ENCODE measurements at places on chromosomes 16 and 17.

- no peak for DNase-seq
Observed at GRCh38 chr16:69485361-69485760, 60.9 kb downstream of the CYB5B start.

GRCh38 chr17:5800646-5801045 lies 216.3 kb upstream of the NLRP1 start:
- no peak for DNase-seq

DNA sequence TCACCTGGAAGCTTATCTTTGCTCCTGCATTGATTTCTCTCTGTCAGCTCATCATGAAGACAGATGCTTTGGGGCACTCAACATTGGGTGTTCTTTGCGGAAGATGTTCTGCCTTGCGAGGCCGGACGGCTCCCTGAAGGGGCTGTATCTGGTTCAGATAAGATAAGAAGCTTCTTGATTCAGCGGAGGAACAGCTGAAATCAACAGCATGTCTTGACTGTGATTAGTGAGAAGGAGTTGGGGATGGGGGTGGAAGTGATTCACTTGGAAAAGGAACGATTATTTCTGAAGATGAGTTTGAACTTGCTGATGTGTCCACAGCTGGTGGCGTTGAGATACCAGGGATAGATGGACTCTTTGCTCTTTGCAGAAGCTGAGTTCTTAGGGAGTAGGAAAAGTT lies 126.9 kb upstream of the WSCD1 start:
- DNase-seq = no peak

DNA sequence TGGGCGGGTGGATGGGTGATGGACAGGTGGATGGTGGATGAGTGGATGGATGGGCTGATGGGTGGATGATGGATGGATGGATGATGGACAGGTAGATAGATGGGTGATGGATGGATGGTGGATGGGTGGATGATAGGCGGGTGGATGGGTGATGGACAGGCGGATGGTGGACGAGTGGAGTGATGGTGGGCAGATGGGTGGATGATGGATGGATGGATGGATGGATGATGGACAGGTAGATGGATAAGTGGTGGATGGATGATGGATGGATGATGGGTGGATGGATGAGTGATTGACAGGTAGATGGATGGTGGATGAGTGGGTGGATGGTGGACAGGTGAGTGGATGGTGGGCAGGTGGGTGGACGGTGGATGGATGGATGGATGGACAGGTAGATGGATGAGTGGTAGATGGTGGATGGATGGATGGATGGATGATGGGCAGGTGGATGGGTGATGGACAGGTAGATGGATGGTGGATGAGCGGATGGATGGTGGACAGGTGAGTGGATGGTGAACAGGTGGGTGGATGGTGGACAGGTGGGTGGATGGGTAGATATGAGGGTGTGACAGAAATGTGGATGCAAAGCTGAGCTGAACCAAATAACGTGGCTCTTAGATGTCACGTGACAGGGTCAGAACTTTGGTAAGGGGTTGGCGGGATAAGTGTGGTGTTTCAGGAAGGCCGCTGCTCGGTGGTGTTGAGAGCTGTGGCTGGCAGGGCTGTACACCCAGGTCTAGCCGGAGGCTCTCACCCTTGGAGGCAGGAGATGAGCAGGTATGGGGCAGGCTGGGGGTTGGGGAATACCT lies 234.3 kb upstream of the CIBAR2 start:
- DNase-seq = no peak

DNA sequence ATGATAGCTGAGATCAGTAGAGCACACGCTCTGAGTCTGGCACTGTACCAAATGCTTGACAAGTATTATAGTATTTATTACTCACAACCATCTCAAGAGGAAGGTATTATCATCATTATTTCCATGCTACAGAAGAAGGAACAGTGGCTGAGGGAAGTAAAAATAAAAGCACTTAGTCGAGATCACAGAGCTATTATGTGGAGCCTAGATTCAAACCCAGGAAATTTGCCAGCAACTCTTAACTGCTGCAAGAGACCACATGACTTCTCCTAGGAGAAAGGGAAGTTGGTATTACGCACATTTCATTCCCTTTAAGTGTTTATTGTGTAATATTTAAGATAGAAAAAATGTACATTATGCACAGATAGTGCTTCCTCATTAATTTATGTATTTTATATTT lies 1.0 kb upstream of the RHOT1 start:
- DNase-seq = no peak

GRCh38 chr16:72877374-72878028 lies 170.4 kb downstream of the ZFHX3 start:
- peak; percentile 31 for DNase-seq

DNA sequence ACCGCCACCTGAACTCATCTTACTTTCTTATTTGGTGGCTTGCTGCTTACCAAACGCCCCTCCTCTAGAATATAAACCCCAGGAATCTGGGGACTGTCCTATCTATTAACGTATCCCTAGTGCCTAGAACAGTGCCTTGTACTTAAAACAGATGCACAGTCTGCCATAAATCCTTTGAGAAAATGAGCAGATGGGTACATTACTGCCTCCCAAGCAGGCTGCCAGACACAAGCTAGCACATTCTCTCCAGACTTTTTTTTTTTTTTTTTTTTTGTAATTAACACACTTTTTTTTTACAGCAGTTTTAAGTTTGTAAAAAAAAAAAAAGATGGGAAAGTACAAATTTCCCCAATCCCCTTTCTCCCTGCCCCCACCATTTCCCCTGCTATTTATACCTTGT lies 57.3 kb upstream of the RPL38 start:
- DNase-seq = no peak

GRCh38 chr17:80414803-80415625 lies at the start of gene ENDOV:
Gene ENDOV, plus strand, starts transcription at chr17:80415167. Its CDS starts 28 bp downstream, at chr17:80415195.
- DNase-seq = peak; percentile 59

DNA sequence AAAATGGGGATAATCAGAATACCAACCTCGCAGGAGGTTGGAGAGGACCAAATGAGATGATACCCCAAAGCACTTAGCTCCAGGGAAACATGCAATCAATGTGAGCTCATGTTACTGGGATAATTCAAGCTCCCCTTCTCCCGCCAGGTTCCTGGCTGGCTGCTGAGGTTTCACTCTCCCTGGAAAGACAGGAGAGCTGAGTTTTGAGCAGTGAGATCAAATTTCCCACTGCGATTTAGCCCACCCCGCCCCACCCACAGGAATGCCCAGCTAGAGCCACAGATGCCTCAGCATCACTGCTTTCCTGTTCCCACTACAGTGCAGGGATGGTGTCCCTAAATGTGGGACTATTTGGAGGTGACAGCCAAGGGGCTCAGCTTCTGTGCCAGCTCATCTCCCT lies 56.7 kb downstream of the ZNF423 start:
- DNase-seq = no peak

DNA sequence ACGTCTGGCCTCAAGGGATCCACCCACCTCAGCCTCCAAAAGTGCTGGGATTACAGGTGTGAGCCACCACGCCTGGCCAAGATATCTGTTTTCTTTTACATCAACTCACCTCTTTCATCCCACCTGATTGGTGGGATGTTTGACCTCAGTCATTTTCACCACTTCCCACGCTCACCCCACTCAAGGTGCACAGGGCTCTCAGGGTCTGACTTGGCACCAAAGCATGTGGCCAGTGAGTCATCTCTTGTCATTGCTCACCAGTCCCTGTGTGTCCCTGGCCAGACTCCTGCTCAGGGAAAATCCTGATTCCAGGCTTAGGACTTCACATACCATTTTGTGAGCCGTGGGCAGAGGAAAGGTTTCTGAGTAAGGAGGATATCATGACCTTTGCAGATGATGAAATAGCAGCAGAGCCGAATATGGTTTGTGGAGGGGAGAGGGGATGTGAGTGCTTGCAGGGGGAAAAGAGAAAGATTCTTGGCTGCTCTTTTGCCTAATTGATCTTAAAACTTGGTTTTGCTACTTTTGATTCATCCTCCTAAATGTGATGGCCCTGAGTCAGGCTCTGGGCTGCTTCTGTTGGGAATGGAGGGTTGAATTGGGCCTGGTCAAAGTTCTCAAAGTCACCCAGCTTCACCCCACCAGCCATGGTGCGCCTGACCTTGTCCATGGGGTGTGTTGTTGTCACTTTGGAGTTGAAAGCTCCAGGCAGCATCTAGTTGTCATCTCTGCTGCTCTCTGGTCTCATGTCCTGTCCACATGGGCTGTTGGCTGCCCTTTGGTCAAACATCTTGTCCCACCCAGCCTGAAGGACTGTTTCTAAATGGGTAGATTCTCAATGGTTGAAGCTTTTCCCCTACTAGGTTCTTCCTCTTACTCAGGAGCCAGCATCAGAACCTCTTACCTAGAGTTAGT lies 6.0 kb upstream of the KCNH6 start:
- DNase-seq = peak; percentile 78

DNA sequence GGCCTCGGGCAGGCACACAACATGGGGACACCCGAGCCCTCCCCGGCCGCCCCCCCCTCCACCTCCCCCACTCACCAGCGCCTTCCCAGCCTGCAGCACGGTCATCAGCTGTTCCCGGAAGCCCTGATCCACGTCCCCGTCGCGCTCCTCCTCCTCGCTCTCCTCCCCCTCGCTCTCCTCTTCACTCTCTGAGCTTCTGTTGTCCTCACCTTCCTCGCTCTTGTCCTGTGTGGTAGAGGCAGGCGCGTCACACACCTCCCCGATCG lies 10.3 kb downstream of the MYBBP1A start:
- DNase-seq = no peak

DNA sequence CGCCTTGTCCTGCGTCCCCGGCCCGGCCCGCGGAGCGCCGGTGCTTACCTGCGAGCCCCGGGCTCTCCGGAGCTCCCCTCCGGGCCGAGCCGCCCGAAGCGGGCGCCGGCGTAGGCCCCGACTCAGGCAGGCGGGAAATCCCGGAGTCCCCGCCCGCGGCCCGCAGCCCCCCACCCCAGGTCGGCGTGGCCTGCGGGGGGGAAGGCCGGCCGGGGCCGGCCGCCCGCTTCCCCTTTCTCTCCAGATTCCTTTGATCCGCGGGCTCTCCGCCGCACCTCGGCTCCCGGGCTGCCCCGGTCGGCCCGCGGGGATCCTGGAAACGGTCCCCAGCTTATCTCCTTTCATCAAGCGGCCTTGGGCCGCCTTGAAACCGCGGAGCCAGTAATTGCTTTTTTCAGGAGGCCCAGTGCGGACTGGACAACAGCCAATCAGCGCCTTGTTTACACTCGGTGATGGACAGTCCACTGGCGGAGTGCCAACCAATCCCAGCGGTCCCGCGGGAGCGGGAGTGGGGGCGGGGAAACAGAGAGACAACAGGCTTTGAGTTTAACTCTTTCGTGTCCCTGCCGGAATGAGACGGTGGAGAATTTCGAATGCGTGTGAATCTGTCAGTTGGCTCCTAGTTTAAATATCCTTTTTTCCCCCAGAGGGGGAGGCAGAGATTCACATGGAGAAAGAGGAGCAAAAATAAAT lies 1.4 kb upstream of the BAHCC1 start:
- DNase-seq = peak; percentile 91

DNA sequence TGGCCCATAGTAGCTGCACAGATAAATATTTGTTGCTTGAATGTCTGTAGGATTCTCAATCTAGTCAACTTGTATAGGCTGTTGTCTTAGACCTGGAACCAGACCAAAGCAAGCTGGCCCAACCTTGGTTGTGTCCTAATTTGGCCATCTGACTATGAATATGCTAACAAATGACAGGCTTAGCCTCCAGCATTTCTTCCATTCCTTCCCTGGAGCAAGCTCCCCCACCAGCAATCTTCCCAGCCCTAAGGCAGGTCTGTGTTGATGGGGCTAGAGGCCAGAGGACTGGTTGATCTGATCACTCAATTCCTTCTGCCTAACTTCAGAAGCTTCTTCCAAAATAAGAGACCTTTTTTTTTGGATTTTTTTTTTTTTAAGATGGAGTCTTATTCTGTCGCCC lies 9.4 kb upstream of the PHOSPHO1 start:
- DNase-seq = no peak

- no peak for DNase-seq
Observed at GRCh38 chr17:57395721-57396321, 139.5 kb downstream of the MSI2 start.

DNA sequence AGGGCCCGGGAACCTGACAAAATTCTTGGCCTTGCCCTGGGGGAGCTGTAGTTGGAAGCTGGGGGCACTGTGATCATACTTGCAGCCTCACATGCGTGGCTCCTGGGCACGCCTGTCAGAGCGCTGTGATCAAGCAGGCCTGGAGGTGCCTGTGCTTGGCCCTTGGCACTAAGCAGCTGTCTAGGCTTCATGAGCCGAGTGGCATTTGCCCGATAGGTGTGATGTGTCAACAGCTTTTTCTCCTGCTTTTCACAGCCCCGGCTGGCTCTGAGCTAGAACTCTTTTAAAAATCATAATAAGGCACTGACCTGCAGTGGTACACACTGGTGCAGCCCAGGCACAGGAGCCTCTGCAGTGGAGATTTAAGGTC lies 113.8 kb downstream of the SOCS1 start:
- DNase-seq = no peak

DNA sequence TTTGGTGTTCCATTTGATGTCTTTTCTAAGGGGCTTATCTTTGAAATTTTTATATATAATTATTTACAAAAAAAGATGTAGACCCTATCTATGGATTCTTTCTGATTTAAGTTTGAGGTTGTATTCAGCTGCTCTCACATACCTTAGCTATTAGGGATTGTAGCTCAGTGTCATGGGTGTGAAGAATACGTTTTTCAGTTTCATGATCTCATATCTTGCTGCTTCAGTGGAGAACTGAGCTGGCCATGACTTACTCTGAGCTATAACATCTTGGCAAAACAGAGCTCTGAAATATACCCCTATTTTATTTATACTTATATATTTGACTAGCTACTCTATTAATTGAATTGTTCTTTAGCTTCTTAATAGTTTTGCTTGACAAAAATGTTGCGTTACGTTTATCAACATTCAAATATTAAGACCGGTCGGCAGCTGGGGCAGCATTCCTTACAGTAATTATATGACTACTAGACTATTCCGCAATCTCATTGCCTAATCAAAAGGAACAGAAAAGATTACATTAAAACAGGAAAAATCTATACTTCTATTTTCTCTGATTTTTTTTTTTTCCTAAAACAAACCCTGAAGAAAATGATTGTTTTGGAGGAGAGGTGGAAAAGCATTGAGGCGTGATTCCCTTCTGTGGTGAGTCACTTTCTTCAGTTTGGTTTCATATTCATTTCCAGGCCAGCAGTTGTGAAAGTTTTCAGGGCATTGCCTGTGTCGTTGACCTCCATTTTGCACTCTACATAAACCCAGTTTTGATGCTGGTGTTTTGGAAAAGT lies 24.1 kb upstream of the KRT24 start:
- peak; percentile 78 for DNase-seq

- DNase-seq = no peak
Observed at GRCh38 chr16:23164736-23165135, 15.5 kb upstream of the USP31 start.

- DNase-seq = no peak
Observed at GRCh38 chr16:14202095-14202494, 131.0 kb downstream of the MRTFB start.

DNA sequence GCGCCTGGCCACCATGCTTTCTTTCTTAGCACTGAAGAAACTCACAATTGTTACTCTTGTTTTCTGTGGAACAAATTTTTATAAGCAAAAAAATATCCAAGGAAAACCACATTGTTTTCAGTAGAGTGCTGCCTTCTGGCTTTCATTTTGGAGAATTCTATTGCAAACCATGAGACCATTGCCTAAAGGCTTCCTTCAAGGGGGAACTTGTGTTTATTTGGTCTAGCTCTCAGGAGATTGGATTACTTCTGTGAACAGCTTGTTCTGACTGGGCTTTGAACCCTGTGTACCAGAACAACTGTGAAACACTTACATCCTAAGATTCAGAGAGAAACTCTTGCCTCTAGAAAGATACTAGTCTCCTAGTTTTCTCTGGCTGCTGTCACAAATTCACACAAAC lies 32.1 kb downstream of the TOM1L1 start:
- DNase-seq = no peak

All from epithelial cell of proximal tubule (primary cell).